Activated T-cell treated with anti-CD3 and anti-CD28 coated beads for 48 hours (primary cell): ENCODE measurements at places on chromosomes 5 and 9.

GRCh38 chr5:69468631-69469030 is 24.0 kb upstream of the OCLN start:
- no peak for DNase-seq

GRCh38 chr9:34983209-34983608 is 6.3 kb upstream of the DNAJB5 start:
- no peak for DNase-seq

GRCh38 chr5:113237893-113238292 is 196.9 kb downstream of the TSSK1B start:
- no peak for DNase-seq

GRCh38 chr9:87853876-87854579 is 28.6 kb upstream of the SPATA31E1 start:
- DNase-seq: no peak

DNA sequence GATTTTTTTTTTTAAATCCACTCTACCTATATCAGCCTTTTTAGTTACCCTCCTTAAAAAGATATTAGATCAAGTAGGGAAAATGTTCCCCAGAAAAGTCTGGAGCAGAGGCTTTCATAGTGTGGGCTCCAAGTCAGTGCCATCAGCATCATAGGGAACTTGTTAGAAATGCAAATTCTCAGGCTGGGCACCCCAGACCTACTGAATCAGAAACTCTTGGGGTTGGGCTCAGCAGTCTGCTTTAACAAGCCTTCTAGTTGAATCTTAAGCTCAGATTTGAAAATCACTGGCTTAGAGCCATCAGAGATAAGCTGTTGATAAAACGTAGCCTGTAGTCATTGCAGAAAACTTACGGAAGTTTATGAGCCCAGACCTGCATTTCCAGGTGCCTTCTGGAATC is 140.1 kb downstream of the TMEM38B start:
- no peak for DNase-seq

- DNase-seq: no peak
Observed at GRCh38 chr5:170525470-170526211, 21.8 kb downstream of the KCNIP1 start.

DNA sequence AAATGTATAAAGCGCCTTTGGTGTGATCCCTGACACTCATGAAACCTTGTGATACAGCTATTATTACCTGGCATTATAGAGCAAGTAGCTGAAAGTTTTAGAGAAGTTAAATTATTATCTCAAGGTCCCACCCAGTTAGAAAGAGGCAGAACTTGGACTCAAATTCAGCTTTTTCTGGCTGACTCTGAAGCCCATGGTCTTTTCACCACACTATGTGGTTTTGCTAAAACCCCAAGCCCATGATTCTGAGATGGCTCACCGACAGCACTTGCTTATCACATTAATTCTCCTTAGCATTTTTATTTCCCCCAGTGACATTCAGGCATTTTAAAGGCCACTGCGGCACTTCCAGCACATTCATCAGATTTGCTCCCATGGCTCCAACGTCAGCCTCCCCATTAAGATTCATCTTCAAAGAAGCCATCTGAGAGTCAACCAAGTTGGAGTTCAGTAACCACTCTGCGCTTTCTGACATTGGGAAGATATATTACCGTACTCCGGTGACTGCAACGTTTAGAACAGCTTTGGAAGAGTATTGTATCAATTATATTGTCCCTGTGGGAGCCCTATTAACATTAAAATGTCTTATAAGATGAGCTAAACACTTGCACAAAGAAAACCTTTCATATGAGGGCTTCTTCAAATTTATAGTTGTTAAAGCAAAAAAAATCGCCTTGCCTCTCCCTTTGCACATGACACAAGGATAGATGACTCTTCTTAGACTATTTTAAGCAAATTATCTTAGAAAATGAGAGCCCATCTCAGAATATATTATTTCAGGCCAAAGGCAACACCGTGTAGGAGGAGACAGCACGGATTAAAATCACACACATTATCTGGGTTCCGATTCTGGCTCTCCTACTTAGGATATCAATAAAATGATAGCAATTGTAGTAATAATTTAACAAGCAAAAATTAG is 638.1 kb downstream of the ACTL7B start:
- no peak for DNase-seq

DNA sequence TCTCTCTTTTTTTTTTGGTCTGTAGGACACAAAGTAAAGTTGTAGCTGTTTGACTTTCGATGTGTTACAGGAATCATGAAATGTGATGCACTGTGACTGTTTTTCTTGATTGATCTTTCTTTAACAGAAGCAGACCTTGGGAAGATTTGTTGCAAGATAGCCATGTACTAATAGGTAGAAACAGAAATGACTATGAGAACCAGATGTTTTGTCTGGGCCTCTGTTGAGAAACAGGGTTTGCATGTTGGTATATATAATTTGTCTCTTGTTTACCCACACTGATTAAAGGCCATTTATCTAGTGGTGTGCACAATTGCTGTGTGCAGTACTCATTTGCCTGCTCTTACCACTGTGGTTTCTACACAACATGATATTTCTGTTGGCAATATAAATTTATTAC is 125.1 kb downstream of the HACD4 start:
- DNase-seq: no peak

DNA sequence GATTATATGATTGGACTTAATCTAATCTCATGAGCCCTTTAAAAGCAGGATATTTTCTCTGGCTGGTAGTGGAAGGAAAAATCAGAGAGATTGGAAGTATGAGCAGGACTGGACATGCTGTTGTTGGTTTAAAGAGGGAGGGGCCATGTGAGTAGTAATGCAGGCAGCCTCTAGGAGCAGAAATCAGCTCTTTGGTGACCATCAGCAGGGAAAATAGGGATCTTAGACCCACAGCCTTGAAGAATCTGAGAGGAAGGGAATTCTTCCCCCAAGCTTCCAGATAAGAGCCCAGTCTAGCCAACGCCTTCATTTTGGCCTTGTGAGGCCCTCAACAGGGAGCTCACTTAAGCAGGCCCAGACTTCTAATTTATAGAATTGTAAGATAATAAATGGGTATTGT is 9.5 kb downstream of the SH3GL2 start:
- DNase-seq: no peak

GRCh38 chr9:17764306-17764705 is 185.4 kb downstream of the SH3GL2 start:
- DNase-seq: no peak
